Right cardiac atrium (tissue), 5 donors: ENCODE measurements at places on chromosomes 3 and 15.

DNA sequence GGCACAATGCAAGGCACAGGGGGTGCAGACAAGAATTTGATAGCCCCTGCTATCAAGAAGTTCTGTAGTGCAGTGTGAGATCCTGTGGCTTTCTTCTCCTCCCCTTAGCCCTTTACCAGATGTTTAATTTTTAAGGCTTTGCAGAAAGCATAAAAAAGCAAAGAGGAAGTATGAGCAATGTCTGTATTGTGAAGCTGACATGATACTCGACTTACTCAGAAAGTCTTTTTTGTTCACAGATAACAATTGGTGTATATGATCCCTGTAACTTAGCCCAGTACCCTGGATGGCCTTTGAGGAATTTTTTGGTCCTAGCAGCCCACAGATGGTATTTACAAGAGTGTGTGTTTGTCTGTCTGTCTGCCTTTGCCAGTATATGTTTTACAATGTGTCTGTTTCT, 58.9 kb downstream of the ATG7 start:
- DNase-seq = no peak

DNA sequence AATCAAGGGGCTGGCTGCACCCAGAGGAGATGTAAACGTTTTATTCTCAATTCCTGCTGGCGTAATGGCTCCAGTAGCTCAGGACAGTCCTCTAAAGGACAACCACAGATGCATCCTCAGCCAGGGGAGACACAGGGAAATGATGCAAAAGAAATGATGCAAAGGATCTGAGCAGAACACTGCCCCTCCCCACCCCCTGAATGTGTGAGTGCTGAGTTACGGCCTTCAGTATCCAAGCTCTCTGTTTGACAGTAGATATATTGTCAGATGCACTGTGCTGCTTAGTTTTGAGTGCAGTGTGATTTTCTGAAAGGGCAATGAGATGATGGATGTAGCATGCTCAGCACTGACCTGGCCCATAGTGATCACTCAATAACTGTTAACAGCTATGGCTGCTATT, 41.4 kb upstream of the CTDSPL start:
- DNase-seq = no peak

- no peak for DNase-seq
These were observed 163.4 kb downstream of the KLF13 start for GRCh38 chr15:31489801-31490646.

GRCh38 chr3:112078125-112079083, 7.8 kb upstream of the C3orf52 start:
- no peak for DNase-seq

DNA sequence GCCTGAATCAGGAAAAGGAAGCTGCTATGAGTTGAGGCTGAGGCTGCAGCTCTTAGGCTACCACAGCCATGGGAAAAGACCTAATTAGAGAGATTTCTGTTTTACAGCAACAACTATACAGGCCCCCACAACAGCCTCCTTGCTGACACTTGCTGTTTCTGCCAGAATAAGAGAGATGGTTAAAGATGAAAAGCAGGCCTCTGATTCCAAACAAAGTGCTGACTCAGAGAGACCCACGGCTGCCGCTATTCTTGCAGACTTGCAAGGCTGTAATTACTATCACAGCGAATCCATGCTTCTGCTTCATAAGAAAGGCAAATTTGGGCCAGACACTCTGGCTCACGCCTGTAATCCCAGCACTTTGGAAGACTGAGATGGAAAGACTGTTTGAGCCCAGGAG, 41.8 kb downstream of the MCF2L2 start:
- no peak for DNase-seq

DNA sequence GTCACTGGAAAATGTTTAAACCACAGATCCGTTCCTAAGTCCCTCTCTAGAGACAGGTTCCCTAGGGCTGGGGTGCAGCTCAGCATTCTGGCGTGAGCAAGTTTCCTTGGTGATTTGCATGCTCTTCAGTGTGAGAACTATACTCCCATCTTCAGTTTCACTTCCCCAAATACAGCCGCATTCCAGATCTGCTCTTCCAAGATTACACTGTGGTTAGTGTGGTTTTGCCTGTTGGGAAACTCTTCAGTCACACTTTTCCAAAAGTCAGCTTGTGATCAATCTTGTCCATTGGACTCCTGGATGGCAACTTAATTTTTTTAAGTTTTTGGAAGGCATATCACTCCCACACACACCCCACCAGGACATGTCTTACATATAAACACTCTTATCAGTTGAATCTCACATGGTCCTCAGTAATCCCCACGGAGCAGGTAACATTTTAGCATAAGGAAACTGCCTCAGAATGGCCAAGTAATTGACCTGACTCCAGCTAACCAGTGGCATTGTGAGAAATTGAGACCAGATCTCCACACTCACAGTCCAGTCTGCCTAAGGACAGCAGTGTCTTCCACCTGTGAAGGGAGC, 33.5 kb upstream of the PTPN23 start:
- DNase-seq = no peak

DNA sequence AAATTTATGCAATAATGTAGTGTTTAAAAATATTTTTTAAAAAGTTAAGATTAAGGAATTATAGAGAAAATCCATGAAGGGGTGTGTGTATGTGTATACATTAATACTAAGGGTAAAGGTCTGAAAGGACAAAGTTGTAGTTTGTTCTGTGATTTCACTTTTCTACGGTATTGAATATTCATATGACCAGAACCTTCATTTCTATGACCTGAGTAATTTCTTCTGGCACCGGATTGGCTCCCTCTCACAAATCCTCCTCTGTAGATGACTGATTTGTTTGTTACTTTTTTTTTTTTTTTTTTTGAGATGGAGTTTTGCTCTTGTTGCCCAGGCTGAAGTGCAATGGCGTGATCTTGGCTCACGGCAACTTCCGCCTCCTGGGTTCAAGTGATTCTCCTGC, 20.9 kb downstream of the GMPS start:
- DNase-seq = no peak

- DNase-seq = no peak
These were observed 79.9 kb upstream of the SLC25A26 start for GRCh38 chr3:66140743-66141372.

- DNase-seq = no peak
These were observed 6.2 kb upstream of the ISLR2 start for GRCh38 chr15:74124196-74124595.

- no peak for DNase-seq
These were observed 321.4 kb upstream of the IL12A start for GRCh38 chr3:159667261-159667660.

- DNase-seq = no peak
These were observed 52.3 kb upstream of the FGF7 start for GRCh38 chr15:49370782-49371181.

DNA sequence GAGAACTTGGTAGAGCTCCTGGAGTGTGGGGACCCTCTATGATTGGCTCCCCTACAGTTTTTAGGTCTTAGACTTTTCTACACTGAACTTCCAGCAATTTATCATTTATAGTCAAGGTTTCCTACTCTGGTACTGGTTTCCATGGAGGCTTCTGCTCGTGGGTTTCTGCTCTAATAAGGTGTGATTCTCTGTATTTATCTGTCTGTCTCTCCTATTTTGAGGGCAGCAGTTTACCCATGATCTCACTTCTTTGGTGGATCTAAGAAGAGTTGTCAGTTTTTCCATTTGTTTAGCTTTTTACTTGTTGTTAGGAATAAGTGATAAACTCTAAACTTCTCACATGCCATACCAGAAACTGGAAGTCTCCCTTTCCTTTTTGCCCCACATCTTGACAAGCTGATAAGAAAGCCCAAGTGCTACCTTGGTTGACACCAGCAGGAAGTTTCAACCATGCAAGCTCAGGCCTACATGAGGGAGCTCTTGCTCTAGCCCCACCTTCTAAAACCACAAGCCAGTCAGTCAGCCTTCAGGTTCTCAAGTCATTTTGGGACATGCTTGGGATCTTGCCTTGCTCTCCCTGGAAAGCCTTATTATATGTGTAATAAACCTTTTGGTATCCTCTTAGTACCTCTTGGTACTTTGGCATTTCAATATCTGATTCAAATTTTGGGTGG, 10.0 kb downstream of the TIMMDC1 start:
- DNase-seq = no peak

- DNase-seq = no peak
These were observed 451 bp downstream of the CCR5AS start for GRCh38 chr3:46406443-46406787.

- no peak for DNase-seq
These were observed 26.3 kb downstream of the SCN11A start for GRCh38 chr3:39025222-39025970.

- no peak for DNase-seq
These were observed 80.2 kb downstream of the DPH6 start for GRCh38 chr15:35465783-35466182.

DNA sequence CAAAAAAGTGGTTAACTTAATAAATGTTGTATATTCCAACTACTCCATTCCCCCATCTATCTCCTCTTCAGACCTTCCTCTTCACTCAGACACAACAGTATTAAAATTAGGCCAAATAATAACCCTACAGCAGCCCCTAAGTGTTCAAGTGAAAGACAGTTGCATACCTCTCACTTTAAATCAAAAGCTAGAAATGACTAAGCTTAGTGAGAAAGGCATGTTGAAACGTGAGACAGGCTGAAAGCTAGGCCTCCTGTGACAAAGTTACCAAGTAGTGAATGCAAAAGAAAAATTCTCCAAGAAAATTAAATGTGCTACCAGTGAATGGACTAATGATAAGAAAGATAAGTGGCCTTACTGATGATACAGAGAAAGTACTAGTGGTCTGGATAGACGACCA, 71.7 kb downstream of the ANKRD28 start:
- DNase-seq = no peak

- no peak for DNase-seq
These were observed 34.2 kb upstream of the PEX5L start for GRCh38 chr3:180070925-180071324.

DNA sequence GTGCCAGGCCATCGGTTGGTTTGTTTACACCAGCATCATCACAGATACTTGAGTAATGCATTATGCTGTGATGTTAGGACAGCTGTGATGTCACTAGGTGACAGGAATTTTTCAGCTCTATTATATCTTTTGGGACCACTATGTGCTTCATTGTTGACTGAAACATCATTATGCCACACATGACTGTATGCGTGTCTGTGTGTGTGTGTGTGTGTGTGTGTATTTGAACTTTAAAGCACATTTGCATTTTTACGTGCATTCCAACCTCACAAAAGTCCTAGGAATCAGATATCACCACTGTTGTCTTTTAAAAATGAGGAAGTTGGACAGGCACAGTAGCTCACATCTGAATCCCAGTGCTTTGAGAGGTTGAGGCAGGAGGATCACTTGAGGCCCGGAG, 223.0 kb downstream of the TBL1XR1 start:
- no peak for DNase-seq

DNA sequence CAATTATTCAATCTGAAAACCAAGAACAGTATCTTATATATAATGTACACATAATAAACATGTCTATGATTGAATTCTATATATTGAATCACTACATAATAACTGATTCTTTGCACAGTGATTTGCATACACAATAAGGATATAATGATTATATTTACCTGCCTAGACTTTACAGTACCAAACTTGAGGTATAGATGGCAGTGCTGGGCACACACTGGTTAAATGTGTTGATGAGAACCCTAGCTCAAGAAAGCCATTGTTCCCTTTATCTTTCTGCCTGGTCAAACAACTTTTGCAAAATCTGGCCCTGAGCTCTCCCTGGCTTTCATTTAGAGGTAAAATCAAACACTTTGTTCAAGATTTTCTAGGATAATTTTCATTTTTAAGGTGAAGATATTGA, 697.7 kb downstream of the TUSC7 start:
- no peak for DNase-seq

DNA sequence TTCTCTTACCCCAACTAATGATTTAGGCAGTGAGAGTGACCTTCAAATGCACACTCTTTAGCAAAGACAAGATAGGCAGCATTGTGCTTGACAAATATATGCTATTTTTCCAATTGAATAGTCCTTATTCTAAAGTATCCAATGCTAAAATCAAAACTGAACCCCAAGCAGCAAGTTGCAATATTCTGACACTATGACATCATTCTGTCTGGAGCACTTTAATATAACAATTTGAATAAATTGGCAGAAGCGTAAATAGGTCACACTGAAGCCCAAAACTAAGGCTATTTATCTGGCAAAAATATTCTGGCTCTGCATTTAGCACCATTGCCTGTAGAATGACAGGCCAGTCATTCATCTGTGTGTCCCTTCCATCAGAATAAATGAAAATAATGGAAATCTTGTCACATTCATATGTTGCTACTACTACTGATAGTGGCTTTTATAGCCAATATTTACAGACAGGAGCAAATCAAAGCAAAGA, 2.9 kb downstream of the CBLB start:
- DNase-seq = no peak

DNA sequence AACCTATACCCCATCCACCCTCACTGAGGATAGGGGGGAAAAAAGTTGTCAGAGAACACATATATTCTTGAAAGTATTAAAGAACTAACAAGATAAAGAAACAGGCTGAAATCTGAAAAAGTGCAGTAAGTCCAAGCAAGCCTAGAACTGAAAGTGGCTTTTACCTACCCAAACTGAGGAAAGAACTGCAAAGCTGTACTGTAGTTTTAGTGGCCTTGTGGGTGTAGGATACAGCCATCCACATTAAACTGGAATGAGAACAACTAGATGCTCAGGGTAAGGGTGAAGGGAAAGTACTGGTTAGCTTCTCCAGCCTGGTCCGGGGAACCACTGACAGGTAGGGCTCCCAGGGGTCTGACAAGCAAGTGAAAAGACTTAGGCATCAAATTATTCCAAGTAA, 10.1 kb downstream of the UBP1 start:
- DNase-seq = no peak

- DNase-seq = no peak
These were observed 39.7 kb downstream of the CCNL1 start for GRCh38 chr3:157120071-157120892.

GRCh38 chr3:159458010-159458409, 530.6 kb upstream of the IL12A start:
- DNase-seq = no peak

GRCh38 chr3:61226166-61226686, 25.0 kb downstream of the FHIT start:
- no peak for DNase-seq

GRCh38 chr3:71311661-71312046, 271.9 kb downstream of the FOXP1 start:
- DNase-seq = peak; percentile 27

DNA sequence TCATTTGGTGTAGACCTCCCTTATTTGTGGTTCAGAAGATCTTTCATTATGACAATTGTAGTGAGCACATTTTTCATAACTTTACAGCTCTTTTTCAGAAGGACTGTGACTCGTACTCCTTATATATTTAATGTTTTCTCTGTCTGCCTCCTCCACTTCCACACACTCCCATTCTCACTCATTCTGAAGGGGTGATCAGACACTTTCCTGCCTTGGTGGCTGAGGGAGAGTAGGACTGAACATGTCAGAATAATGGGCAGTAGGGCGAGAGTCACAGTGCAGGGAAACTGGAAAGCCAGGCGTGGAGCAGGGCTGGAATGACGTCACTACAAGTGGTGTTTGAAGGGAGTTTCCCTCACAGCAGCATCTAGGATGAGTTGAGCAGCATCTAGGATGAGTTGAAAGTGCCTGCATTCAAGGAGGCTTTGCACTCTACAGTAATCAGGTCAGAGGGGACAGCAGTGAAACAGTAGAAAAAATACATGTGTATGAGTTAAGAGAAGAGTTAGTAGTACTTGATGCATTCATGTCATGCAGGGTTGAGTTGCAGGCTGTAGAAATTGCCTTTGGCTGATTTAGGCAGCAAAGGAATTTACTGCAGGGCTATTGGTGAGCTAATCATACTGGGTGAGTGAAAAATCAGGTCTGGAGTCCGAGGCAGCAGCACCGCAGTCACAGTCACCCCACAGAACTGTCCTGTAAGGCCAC, 36.3 kb upstream of the FBXL22 start:
- no peak for DNase-seq
